Activated B cell treated with CpG ODN at 0.5 μM for 24 hours (primary cell): ENCODE measurements at places on chromosomes 5 and 9.

DNA sequence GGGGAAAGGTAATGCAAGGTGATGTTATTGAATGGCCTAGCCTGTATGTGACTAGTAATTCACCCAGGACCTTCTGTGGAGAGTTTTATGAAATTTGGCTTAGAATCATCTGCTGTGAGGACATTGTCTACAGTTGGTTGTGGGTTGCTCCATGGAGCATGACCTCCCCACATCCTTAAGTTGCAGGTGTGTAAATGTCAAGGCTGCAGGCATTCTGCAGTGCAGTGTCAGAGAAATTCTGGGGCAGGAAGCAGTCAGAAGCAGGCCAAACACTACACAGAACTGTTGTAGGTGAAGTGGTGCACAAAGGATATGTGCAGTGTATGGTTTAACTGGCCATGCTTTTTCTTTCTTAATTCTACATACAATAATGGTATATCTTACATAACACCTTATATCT, 588.3 kb downstream of the EBF1 start:
- peak; percentile 19 for DNase-seq

- no peak for DNase-seq
Observed at GRCh38 chr5:3511934-3512333, 83.7 kb upstream of the IRX1 start.

DNA sequence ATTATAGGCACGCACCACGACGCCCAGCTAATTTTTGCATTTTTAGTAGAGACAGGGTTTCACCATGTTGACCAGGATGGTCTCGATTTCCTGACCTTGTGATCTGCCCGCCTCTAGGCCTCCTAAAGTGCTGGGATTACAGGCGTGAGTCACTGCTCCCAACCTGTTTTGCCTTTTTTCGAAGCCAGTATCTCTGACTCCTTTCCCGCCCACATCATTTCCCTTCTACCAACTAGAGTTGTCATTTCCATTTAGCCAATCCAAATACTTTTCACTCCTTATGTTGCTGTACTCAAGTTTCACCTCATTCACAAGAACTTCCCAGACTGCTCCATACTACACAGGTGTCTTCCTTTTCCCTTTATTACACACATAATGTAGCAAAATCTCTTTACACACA, 502.6 kb upstream of the CDH6 start:
- DNase-seq, result no peak

DNA sequence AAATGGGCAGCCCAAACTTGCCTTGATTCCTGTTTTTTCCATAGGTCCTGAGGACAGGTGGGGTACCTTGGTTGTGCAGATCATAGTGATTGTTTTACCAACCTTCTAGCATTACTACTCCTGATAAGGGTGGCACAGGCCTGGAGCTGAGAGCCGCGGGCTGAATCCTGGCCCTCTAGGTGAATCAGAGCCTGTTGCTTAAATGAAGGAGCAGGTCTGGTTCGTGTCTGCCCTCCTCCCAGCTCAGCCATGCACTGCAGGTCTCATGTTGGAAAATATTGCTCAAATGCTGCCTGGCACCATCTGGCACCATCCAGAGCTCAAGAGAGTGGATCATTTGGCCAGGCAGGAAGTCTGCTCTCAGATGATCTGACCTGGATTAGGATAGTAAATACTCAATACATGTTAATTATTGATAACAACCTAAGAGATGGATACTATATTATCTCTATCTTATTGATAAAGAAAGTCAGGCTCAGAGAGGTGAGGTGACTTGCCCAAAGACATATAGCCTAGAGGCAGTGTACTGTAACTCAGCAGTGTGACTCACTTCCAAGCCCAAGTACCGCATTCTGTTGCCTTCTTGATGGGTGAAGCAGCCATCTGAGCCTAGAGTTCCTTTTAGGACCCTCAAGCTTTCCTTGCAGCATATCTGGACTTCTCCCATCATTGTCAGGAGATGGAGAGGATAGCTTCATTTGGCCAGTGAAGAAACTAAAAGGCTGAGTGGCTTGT, 104.3 kb upstream of the PITX1 start:
- no peak for DNase-seq

DNA sequence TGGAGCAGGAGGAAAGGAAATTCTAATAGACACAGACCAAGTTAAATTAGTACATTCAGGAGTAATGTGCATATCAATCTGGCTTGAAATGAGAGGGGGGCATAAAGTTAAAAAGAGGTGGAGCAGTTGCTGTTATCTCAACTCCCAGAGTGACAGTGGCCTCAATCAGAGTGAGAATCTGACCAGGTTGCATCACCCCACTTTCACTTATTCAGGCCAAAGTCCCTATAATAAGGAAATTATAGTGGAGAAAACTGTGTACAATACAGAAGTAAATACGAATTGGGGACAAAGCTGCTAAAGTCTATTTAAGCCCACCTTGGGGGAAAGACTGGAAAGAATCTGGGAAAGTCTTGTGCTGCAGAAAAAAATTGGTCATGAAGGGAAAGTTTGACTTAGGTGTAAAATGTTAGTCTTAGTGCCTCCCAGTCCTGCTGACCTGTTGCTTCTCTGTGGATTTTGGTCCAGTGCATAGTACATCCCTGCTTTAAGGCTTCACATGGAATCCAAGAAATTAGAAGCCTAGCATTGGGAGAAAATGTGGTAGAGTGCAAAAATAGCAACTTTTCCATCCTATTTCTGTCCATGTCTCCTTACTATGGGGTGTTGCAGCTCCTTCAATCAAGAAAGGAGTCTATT, 27.9 kb downstream of the MROH2B start:
- DNase-seq, result no peak

GRCh38 chr9:69768101-69768500, 8.3 kb upstream of the PTAR1 start:
- DNase-seq, result no peak

DNA sequence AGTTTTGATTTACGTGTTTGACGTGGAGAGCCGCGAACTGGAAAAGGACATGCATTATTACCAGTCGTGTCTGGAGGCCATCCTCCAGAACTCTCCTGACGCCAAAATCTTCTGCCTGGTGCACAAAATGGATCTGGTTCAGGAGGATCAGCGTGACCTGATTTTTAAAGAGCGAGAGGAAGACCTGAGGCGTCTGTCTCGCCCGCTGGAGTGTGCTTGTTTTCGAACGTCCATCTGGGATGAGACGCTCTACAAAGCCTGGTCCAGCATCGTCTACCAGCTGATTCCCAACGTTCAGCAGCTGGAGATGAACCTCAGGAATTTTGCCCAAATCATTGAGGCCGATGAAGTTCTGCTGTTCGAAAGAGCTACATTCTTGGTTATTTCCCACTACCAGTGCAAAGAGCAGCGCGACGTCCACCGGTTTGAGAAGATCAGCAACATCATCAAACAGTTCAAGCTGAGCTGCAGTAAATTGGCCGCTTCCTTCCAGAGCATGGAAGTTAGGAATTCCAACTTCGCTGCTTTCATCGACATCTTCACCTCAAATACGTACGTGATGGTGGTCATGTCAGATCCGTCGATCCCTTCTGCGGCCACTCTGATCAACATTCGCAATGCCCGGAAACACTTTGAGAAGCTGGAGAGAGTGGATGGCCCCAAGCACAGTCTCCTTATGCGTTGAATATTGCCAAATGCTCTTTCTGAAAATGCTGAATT, 850 bp downstream of the RRAGA start:
- DNase-seq, result no peak

DNA sequence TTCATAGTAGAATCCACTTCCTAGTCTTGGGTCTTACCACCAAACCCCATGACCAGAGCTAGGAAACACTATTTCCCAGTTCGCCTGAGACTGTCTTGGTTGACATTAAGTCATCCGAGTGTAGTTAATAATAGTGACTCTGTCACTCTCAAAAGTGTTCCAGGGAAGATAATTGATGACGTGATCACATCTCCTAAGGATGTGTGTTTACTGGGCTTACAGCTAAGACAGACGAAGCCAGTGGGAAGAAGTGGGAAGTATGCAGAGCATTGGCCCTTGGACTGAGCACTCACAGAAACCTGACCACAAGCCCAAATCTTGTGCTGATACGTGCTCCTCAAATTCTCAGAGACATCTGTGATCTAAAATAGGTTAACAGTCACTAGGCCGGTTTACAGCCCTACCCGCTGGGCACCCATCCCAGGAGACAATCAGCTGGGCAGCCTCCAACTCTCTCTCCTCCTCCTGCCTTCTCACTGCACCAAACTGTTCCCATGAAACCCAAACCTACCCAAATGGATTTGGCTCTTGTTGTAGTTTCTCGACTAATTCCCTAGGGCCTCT, 316.6 kb downstream of the TLE1 start:
- no peak for DNase-seq

DNA sequence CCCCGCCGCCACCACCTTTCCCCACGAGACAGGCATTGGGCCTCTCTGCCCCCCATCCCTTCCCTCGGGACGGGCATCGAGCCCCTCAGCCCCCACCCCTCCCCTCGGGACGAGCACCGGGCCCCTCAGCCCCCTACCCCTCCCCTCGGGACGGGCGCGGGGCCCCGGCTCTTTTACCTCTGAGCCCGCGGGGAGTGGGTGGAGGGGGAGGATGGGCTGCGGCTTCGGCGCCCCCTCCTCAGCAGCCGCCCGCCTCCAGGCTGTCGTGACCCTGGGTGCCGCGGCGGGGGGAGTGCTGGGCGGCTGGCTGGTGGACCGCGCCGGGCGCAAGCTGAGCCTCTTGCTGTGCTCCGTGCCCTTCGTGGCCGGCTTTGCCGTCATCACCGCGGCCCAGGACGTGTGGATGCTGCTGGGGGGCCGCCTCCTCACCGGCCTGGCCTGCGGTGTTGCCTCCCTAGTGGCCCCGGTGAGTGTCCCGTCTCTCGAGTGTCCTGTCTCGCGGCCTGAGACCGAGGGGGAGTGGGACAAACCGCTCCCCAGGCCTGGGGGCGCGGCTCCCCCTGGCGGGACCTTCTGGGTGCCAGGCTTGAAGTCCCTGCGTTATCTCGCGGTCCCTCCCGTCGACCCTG, 791 bp downstream of the SLC2A8 start:
- peak; percentile 32 for DNase-seq

GRCh38 chr5:93406971-93407401, 174.0 kb downstream of the NR2F1-AS1 start:
- no peak for DNase-seq

- DNase-seq, result no peak
Observed at GRCh38 chr5:174387448-174387847, 336.9 kb upstream of the MSX2 start.

DNA sequence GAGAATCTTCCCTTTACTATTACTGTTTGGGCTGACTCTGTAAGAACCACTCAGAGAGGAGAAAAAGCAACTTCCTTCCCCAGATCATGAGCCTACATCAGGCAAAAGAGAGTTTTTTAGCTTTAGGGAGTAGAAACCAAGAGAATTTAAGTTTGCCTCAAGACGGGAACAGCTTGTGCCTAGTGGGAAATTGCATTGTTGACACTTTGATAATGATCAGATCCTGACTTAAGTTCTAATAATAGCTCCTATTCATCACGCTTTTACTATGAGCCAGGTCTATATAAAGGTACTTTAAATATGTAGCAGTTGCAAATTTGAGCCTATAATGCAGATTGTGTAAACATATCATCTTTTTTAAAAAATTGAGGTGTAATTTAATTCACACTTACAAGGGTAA, 298.2 kb downstream of the MAN2A1 start:
- DNase-seq, result no peak

DNA sequence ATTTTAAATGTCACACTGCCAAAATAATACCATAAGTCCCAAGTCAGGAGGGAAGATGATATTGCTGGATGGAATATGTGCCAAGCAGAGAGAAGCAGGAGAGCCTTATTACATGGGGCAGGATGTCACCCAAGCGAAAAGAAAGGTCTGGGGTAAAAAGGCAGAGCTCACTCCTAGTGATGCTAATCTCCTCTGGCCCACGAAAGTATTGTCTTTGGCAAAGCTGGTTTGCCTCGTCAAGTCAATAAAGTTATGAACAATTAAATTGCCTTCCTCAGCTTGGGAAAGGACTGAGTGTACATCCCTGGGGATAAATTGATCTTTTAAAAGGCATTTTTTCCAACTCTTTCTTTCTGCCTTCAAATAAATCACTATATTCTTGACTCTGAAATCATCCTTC, 220.6 kb downstream of the DMAC1 start:
- DNase-seq, result no peak

DNA sequence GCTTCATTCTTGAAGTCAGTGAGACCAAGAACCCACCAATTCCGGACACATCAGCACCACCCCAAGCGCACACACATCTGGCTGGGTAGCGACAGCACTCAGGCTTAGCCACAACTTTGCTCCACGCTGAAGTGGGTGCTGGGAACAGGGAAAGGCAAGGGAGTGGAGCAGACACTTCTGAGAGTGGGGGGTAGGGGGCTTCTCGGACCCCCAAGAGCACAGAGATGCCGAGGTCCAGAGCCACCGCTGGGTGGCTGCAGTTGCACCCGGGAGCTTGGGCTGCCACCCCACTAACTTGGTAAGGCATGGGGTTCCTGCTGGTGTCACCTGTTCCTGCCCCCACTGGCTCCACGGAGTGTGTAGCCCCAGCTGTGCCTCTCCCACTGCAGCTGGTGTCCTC, 225.3 kb upstream of the RIOK2 start:
- no peak for DNase-seq

- DNase-seq, result no peak
Observed at GRCh38 chr5:181043285-181044092, 3.4 kb downstream of the BTNL9 start.

- DNase-seq, result no peak
Observed at GRCh38 chr9:81685763-81686613, 3.4 kb downstream of the TLE1 start.

DNA sequence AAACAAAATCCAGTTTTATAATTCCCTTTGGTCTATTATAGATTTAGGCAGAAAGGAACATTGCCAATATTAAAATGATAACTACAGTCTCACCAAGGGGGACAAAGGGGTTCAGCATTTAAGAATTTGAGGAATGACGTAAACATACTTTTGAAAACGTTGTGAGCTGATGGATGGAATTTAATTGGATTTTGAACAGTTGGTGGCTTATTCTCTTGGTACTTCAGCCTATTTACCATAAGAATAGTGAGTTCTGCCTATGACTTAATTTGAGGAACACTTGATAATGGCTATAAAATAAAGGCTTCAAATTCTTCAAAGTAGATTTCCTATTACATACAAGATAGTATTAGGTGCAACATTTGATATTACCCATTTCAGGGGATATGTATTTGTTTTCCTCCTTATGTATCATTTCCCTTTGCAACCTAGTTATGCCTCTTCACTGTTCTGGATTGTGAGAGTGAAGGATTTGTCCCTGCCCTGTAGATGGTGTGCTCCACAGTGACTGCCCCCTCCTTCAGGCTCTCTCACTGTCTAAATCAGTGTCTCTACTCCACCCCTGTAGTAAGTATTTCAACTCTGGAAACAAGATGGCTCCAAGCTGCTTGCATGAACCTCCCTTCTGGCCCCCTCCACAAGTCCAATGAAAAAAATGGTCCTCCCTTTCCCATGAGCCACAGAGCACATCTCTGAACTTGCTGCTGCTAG, 225.6 kb downstream of the ARHGEF28 start:
- no peak for DNase-seq

GRCh38 chr5:55634866-55635265, 77.3 kb downstream of the SLC38A9 start:
- DNase-seq, result no peak

DNA sequence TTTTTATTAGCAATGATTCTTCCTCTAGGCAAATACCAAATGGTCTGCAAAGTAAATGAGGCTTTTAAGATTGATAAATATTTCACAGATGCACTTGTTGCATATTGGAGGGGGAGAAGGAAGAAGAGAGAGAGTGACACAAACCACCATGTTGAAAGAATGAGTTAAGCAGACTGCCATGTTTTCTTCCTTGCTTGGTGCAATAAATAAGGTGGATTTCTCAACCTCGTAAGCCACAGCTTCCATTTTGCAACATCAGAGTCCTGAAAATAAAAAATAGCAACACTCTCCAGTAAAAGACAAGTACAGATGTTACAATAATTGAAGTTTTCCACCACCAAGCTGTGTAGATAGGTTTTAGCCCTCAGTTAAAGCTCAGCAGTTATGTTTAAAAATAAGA, 202.9 kb downstream of the SGCD start:
- no peak for DNase-seq
